Activated T-cell treated with anti-CD3 and anti-CD28 coated beads, Interleukin-2, amount 50 U/mL, for 72 hours (primary cell): ENCODE measurements at places on chromosomes 11 and 22.

DNA sequence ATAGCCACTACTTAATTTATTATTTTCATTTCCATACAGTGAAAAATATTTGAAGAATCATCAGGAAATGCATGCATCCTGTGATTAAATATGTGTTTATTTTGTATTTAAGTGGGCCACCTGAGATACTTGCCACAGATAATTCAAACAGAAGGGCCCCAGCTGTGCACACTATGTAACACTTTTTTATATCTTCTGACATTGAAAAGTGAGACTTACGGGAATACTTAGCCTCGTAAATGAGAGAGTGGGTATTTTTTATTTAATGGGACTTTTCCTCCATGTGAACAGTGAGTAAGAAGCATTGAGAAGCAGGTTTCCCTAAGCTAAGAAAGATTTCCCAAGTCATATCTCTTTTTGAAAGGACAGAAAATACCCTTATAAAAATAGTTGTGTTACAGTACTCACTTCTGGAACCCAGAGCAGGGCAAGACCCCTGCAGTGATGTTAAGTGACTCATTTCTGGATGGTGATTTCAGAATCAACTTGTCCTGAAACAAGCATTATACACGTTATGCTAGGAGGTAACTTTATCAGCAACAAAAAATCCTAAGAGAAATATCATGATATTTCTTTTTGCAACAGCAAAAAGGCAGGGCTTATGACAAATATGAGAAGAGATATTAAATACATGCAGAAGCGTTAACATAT, 478.1 kb upstream of the CHORDC1 start:
- DNase-seq = no peak
- no peak overlapping the region for H3K4me3 ChIP-seq
- peaks cover 2% of the 10 kb centered on the region for H3K36me3 ChIP-seq
- no peak overlapping the region for H3K27ac ChIP-seq
- no peaks in the 10 kb centered on the region for H3K27me3 ChIP-seq
- no peaks in the 10 kb centered on the region for H3K4me1 ChIP-seq

DNA sequence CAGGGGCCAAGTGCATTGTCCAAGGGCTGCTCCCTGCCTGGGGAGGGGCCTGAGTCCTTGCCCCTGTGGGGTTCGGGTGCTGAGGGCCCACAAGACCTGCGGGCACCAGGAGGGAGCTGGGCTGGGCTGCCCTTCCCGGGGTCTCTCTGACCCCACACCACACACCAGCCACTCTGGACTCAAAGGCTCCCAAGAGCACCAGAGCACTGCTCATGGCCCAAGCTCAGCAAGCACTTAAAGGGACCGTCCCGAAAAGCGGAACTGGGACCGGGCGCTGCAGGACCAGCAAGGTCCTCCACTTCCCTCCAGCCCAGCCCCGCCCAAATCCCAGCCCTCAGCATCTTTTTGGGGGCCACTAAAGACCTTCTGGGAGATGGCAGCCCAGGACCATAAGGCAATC, 5.3 kb downstream of the LSP1 start:
- DNase-seq = no peak
- H3K27ac ChIP-seq = no peak overlapping the region
- no peaks in the 10 kb centered on the region for H3K27me3 ChIP-seq
- no peak overlapping the region for H3K4me3 ChIP-seq
- H3K4me1 ChIP-seq = peaks cover 12% of the 10 kb centered on the region

DNA sequence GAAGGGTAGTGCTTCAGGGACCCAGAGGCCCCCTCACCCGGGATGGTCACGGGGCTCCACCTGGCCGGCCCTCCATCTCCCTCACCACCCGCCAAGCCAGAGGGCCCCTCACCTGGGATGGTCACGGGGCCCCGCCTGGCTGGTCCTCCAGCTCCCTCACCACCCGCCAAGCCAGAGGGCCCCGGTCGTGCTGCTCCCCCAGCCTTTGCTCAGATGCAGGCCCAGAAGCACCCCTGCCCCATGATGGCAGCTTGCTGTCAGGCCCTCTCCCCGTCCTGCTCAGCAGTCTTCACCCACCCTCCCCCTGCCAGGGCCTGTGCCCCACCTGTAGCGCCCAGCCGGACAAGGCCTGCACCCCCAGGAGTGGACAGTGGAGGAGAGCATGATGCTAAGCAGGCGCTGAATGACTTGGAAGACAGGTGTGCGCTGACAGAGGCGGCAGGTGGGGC, 7.3 kb downstream of the DENND6B start:
- peaks cover 7% of the 10 kb centered on the region for H3K4me1 ChIP-seq
- H3K4me3 ChIP-seq = no peak overlapping the region
- H3K36me3 ChIP-seq = no peaks in the 10 kb centered on the region

GRCh38 chr22:20127318-20127868, 4.2 kb upstream of the ZDHHC8 start:
- no peaks in the 10 kb centered on the region for H3K27me3 ChIP-seq
- no peak for DNase-seq
- H3K4me3 ChIP-seq = no peak overlapping the region
- peaks cover 28% of the 10 kb centered on the region for H3K4me1 ChIP-seq

- no peak for DNase-seq
- H3K4me3 ChIP-seq = peak overlapping the region; percentile 88
- H3K4me1 ChIP-seq = peaks cover 25% of the 10 kb centered on the region
- no peak overlapping the region for H3K27ac ChIP-seq
Observed at GRCh38 chr22:25420925-25421904, 143.3 kb upstream of the GRK3 start.

GRCh38 chr22:20945578-20945934, 21.5 kb upstream of the AIFM3 start:
- H3K36me3 ChIP-seq = peaks cover 4% of the 10 kb centered on the region
- no peak overlapping the region for H3K27ac ChIP-seq
- H3K4me1 ChIP-seq = peaks cover 62% of the 10 kb centered on the region
- DNase-seq = no peak
- no peak overlapping the region for H3K4me3 ChIP-seq
- H3K27me3 ChIP-seq = no peaks in the 10 kb centered on the region

- H3K4me3 ChIP-seq = no peak overlapping the region
- no peaks in the 10 kb centered on the region for H3K4me1 ChIP-seq
- no peak for DNase-seq
- H3K27ac ChIP-seq = no peak overlapping the region
Observed at GRCh38 chr11:108601150-108601549, 7.6 kb upstream of the EXPH5 start.

DNA sequence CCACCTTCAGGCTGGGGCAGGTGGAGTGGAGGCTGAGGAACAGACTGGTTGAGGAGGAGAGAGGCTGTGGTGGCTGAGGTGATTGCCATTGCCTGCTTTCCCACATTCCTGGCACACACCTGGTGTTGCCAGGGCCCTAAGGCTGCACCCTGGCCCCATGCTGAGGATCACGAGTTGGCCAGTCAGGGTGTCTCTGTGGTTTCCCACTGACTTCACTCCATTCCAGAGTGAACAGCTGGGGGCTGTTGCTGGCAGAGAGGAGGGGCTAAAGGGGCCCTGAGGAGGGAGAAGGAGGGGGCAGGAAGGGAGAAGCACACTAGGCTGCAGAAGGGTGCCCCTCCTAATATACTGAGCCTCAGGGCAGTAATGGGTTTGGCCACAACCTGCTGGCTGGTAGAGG, 1.8 kb downstream of the TMEM86A start:
- H3K4me3 ChIP-seq = peak overlapping the region; percentile 78
- no peak overlapping the region for H3K27ac ChIP-seq
- H3K27me3 ChIP-seq = peaks cover 30% of the 10 kb centered on the region
- H3K4me1 ChIP-seq = peaks cover 33% of the 10 kb centered on the region
- no peak for DNase-seq
- H3K36me3 ChIP-seq = no peaks in the 10 kb centered on the region

DNA sequence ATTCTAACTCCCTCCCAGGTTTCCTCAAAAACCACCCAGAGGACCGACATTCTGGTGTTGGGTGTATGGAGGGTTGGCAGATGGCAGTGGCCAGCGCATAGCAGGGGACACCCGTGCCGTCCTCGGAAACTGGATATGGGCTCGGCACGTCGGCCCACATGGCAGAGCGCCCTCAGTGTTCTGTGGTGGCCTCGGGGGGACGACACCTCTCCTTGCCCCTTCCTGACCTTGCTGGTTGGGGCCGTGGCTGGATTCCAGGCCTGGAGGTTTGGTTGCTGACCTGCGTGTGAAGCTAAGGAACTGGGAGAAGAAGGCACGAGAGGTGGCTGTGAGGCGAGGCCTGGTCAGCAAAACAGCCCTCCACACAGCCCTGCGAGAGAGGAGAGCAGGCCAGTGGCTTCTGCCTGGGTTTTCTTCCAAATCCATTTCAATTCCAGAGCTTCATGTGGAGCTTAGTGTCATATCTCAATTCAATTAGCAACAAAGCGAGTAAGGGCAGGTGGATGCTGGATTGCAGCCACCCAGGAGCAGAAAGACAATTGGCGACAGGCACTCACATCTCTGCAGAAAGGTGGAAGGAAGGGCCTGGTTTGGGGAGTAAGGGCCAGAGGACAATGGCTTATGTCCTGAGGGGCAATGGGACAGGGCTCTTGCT, 478.4 kb downstream of the BRD1 start:
- H3K36me3 ChIP-seq = no peaks in the 10 kb centered on the region
- no peak overlapping the region for H3K27ac ChIP-seq
- no peak overlapping the region for H3K4me3 ChIP-seq
- peaks cover 21% of the 10 kb centered on the region for H3K27me3 ChIP-seq
- H3K4me1 ChIP-seq = no peaks in the 10 kb centered on the region

GRCh38 chr22:38930512-38930911, 26.9 kb upstream of the APOBEC3A start:
- H3K4me3 ChIP-seq = no peak overlapping the region
- H3K36me3 ChIP-seq = no peaks in the 10 kb centered on the region
- peaks cover 12% of the 10 kb centered on the region for H3K4me1 ChIP-seq
- no peak for DNase-seq
- no peak overlapping the region for H3K27ac ChIP-seq

- no peak overlapping the region for H3K4me3 ChIP-seq
- no peaks in the 10 kb centered on the region for H3K27me3 ChIP-seq
- no peaks in the 10 kb centered on the region for H3K4me1 ChIP-seq
- no peak overlapping the region for H3K27ac ChIP-seq
- no peak for DNase-seq
Observed at GRCh38 chr22:49297286-49297870, 530.3 kb downstream of the BRD1 start.

- peaks cover 13% of the 10 kb centered on the region for H3K4me1 ChIP-seq
- H3K27me3 ChIP-seq = no peaks in the 10 kb centered on the region
- no peak for DNase-seq
- H3K27ac ChIP-seq = peak overlapping the region; percentile 81
- H3K4me3 ChIP-seq = no peak overlapping the region
Observed at GRCh38 chr11:74822170-74822569, 73.5 kb downstream of the RNF169 start.

DNA sequence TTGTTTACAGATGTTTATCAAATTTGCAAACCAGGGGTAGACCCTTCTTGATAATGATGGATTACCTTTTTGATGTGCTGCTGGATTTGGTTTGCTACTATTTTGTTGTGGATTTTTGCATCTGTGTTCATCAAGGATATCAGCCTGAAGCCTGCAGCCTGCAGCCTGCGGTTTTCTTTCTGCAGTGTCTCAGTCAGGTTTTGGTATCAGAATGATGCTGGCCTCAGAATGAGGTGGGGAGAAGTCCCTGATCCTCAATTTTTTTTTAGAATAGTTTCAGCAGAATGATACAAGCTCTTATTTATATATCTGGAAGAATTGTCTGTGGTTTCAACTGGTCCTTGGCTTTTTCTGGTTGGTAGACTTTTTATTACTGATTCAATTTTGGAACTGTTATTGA, 19.7 kb upstream of the RAB38 start:
- H3K4me1 ChIP-seq = no peaks in the 10 kb centered on the region
- H3K4me3 ChIP-seq = no peak overlapping the region
- peaks cover 46% of the 10 kb centered on the region for H3K27me3 ChIP-seq
- peaks cover 18% of the 10 kb centered on the region for H3K36me3 ChIP-seq

GRCh38 chr22:43488937-43489336, 77.1 kb downstream of the MPPED1 start:
- H3K4me1 ChIP-seq = no peaks in the 10 kb centered on the region
- no peak overlapping the region for H3K27ac ChIP-seq
- no peak overlapping the region for H3K4me3 ChIP-seq

DNA sequence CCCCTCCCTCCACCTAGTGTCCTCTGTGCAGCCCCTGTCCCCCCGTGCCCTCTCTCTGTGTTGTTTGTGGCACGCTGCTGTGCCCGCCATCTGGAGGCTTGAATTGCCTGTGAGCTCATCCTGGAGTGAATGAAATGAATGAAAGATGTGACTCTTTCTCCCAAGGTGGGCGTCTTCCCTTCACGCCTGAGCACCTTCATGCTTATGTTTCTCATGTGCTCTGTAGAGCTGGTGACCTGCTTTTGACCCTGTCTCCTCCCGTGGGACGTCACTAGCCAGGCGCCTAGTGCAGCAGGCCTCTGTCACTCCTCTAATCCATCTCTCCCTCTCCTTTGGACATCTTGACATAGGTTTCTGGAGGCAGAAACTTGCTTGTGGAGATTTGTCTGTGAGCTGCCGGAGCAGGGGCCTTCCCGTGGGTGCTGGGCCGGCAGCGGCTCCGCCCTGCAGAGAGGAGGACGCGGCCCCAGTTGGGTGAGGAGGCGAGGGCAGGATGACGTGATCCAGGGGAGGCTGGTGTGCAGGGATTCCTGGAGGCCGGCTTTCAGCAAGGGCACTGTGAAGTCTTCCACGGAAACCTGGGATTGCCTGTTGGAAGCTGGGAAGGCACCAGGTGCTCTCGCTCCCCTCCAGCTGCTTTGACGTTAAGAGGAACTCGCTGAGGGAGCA, 40.6 kb downstream of the MUC6 start:
- peaks cover 21% of the 10 kb centered on the region for H3K4me1 ChIP-seq
- H3K27me3 ChIP-seq = no peaks in the 10 kb centered on the region
- DNase-seq = no peak
- H3K4me3 ChIP-seq = no peak overlapping the region

DNA sequence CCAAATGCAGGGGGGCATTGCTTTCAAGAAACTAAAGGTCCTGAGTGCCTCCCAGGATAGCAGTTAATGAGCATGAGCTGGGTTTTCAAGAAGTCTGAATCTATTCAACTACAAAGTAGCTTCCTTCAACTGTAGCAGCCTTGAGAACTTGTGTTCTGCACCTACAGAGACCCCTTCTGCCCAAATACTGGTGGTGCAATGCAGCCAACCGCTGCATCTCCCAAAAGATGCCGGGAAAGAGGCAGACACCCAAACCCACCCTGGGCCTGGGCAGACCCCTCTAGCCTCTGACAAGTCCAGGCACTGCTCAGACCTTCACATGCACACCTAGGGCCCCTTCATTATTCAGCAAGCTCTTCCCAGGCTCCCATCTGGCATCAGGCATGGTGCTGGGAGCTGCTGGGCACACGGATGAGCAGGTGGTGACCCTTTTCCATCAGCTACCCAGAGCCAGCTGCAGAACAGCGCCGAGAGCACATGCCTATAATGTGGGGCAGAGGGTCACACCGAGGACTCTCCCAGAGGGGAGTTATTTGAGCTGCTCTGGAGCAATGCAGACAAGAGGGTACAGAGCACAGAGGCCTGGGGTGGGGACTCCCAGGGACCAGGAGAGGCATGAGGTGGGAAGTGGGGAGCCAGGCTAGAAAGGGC, 44.9 kb upstream of the ETS1 start:
- H3K27me3 ChIP-seq = no peaks in the 10 kb centered on the region
- H3K27ac ChIP-seq = no peak overlapping the region
- H3K36me3 ChIP-seq = no peaks in the 10 kb centered on the region
- DNase-seq = peak; percentile 37
